DMS53 (cell line): ENCODE measurements at places on chromosomes 6 and 20.

DNA sequence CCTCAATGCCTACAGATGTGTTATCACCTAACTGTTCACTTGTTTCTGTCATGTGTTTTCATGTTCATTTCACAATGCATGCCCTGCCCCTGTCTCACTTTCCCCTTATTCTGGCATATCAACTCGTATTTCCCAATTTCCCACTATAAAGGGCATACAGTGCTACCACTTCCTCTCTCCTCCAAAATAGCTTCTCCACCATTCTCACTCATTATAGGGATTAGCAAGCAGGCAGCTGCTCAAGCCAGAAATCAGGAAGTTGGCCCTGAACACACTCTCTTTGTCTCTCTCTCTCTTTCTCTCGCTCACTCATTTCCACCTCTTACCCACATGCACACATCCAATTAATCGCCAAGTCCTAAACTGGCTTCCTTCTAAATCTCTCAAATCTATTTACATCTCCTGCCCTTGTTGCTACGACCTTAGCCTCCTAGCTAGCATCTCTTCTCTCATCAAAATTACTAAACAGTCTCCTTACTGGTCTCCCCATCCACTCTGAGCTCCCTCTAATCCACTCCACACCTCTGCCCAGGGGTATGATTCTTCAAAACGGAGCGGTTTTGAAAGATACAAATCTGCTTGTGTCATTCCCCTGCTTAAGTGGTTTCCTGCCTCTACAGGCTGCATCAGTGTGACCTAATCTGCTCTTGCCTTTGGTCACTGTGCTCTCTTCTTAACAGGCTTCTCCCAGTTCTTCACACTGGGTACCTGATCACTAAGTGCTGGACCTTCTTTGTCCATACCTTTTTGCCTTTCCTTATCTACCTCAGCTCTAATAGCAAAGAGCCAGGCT is 196.2 kb downstream of the BTBD9 start:
- no peak for DNase-seq

DNA sequence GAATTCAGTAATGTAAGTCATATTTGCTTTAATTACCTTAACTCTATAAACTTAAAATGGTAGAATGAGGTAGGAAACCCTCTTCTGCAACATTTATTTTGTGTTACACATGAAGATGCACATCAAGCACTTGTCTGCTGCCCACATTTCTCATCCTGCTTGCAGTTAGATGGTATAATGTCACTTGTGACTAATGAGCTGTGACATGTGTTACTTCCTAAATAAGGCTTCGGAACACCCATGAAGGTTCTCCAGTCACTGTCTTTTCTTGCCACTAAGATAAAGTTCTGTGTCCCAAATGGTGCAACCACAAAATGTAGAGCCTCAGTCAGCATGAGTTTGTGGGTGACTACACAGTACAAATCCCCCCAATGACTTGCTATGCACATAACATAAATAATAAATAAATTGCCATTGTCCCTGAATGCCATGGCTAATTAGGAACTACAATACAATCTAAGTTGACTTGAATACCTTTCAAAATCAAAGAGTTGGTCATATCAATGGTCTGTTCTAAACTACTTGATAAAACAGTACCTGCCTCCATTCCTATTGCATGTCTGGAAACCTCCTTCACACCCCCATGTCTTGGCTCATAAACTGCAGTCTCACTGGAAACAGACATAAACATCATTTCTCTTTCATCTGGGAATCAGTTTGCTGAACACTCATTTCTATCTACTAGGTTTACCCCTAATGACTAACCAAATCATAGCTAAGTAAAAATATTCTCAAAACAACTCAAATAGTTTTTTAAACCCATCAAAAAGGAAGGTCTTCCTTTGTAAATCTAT is 157.2 kb downstream of the PTPRK start:
- no peak for DNase-seq

GRCh38 chr6:167668019-167668753 is 158.5 kb upstream of the AFDN start:
- DNase-seq, result no peak

- no peak for DNase-seq
Measured at GRCh38 chr6:17741507-17741906, 34.8 kb upstream of the NUP153 start.

DNA sequence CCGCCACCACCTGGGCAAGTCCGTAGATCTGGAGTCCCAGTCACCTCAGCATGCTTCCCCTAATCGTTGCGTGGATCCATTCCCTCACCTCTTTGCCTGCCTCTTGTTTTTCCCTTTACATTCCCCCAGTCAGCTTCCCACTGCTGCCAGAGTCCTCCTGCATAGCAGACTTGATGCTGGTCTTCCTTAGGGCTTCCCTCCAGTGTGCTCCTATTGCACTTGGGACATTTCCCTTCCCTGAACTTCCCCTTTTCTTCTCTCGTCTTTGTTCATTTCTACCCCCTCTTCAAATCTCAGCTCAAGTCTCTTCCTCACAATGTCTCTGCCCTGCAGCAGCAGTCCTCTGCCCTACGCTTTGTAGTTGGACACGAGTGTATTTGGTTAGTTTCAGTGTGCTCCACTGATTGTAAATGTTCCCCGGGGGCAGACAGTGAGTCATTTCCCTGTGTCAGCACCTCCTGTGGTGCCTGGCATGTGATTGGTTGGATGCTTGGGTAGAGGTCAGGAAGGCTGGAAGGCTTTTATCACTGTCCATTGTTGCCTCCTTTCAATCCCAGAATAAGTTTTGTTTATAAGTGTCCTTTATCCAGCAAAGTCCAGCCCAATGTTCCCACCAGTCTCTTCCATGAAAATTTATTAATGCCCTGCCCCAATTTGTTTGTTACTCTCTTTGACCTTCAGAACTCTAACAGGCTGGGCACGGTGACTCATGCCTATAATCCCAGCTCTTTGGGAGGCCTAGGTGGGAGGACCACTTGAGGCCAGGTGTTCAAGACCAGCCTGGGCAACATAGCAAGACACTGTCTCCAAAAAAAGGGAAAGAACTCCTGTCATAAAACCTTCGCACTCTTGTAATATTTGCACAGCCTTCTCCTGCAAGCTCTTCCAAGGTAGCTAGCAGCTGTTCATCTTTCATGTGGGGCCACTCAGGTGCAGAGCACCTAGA is 38.3 kb downstream of the FAM120B start:
- peak; percentile 52 for DNase-seq

GRCh38 chr6:19668710-19669109 is 168.5 kb upstream of the ID4 start:
- no peak for DNase-seq

DNA sequence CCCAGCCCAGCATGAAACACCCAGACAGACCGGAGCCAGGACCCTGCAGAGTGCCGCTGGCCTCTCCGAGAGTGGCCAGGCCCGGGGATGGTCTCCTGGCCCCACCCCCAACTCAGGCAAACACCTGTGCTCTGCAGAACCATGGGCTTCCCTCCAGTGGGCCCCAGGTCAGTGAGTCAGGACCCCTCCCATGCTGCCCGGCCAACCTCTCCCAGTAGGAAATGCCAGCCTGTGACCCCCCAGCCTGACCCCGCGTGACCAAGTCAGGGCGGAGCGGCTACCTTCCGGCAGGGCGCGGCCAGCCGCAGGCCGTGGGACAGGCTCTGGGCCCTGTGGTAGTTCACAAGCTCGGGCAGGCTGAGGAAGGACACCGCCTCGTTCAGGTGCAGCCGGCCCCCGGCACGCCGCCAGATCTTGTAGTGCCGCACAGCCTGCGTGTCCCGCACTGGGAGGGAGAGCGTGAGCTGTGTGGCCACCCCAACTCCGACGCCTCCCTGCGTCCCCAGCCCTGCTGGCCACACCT is 3.2 kb downstream of the PTK6 start:
- DNase-seq, result no peak

GRCh38 chr6:149332602-149333265 is 15.2 kb downstream of the TAB2 start:
- DNase-seq, result peak; percentile 62

DNA sequence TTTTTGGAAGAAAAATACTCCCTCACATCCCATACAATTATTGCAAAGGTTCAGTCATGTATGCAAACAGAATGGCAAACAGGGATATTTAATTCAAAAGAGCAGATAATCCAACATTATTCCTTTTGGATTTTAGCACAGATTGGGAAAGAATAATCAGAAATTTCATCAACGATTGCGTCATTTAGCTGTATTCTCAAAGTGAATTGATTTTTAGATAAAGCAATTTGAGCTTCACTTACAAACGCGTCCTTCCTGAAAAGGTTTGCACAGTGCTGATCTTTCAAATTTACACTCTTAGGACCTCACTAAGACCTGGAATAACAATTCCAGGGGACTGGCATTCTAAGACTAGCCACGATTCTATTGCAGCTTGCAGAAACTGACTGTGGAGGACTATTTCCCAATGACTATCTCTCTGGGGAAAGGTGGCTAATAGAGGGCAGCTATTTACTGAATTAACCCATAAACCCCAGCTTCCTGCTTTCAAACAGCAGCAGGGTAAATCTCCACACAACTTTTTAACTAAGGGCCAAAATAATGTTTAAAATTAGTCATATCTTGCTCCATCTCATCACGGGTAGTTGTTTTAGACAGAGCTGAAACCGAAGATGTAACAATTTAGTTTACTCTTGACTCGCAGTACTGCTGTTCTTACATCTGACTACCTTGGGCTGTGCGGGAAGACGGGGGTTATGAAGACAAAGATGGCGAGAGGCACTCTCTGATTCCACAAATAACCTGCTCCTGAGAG is 131.2 kb upstream of the FAM184A start:
- no peak for DNase-seq

DNA sequence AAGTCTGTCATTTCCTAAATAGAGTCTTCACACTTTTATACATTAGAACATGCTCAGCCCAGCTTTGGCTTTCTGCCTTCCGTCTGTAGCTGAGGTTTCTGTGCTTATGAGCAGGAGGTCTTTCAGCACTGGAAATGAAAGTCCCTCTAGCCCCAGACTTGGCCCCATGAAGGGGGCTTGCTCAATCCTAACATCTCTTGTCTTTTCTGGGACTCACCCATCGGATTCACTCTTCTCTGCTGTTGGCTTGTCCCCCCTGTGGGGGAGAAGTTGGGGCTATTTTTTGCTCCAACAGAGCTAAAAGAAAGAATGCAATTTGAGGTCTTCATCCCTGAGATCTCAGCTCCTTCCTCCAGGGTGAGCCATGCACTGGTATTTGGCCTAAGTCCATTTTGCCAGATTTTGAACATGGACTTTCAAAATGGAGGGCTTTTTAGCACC is 177.7 kb downstream of the MRPL14 start:
- DNase-seq, result no peak

DNA sequence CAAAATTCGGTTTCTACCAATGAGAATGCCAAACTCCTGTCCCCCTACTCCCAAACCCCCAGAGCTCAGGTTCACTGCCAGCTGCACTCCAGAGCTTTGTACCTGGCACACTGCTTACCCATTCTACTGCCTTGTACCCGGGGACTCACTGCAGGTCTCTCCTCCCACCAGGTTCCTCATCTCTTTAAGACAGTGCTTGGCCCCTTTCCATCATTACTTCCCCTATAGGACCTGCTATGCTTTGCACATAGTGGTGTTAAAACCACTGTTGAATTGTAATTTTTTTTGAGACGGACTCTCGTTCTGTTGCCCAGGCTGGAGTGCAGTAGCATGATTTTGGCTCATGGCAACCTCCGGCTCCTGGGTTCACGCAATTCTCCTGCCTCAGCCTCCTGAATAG is 25.9 kb downstream of the LYRM4 start:
- DNase-seq, result no peak

GRCh38 chr6:90274451-90275030 is 22.1 kb downstream of the BACH2 start:
- no peak for DNase-seq

DNA sequence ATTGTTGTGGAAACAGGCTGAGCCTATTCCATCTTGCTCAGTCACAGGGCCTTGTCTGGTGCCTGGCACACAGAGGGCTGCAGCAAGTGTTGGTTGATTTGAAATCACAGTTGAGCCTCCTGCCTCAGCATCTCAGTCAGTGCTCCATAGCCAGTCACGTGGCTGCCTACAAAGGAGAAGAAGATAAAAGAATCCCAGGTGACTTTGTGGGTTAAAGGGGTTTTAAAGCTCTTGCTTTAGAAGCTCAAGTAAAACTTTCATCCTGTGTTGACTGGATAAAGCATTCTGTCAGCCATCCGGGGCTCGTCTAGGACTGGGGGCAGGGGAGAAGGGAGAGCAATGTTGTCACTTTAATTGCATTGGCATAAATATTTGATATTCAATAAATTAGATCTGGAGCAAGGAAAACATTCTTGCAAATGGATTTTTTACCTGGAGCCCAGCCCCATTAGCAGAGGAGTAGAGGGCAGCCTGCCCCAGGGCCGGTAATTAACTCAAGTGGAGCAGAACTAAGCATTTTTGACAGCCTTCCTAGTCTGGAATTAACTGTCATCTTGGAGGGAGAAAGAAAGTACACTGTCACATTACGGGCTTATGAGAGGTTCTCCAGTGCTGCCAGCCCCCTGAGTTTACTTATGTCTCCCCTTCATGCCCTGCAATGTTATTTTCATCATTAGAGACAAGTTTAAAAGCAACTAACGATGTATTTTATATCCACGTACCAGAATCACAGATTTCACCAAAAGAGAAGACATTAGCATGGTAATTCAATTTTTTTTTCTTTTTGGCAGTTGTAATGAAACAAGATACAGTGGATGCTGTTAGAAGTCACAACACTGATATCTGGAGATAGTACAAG is 71.7 kb upstream of the GTSF1L start:
- no peak for DNase-seq

DNA sequence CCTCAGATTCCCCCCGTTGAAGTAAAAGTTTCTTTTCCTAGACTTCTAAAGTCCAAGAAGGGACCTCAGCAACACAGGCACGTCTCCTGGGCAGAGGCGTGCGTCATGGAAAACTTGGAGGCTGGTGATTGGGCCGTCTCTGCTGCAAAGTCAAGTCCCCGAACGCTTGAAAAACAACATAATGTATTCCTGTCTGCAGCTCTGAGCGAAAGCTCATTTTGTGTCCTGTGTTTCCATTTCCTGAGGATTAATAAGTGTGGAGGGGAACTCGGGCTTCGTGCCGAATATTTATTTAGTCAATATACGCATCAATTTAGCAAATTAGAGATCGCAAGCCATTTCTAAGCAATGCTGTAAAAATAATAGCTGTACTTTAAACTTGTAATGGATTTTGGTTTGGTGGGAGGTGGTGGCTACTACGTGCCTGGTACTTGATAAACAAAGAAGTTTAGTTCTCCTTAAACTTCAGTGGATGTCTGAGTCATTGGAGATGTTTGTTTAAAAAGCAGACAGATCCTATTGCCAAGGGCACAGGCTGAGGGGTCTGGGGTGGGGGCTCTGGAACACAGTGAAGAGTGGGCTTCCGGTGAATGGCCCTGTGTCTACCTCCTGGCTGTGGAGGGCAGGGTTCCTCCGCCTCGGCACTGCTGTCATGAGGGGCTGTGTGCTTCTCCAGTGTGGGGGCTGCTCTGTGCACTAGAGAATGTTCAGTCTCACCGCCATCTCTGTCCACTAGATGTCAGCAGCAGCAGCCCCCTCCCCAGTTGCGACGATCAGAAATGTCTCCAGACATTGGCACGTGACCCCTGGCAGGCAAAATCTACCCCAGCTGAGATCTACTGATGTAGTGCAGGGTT is 21.8 kb downstream of the PCK1 start:
- no peak for DNase-seq

GRCh38 chr6:138206862-138207261 is 11.4 kb downstream of the PBOV1 start:
- DNase-seq, result no peak
